ENCODE measurements at places on chromosomes 7 and 10.

DNA sequence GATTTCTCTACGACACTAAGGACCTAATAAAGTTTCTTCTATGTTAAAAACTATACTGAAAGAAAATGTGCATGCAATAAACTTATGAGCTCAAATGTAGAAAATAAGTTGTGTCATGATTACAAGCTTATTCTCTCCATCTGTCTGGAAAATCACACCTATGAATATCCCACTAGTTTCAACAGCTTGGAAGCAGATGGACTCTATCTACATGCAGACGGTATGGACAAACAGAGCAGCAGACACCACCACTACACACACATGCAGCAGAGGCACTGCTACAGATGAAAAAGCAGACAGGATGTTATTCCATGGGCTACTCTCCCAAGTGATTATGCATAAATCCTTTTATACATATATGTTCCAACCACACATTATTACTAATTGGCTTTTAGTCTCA, 123.4 kb upstream of the TARP start:
- DNase-seq, result no peak

- no peak for DNase-seq
Measured at GRCh38 chr7:91427051-91427450, 162.8 kb downstream of the FZD1 start.

DNA sequence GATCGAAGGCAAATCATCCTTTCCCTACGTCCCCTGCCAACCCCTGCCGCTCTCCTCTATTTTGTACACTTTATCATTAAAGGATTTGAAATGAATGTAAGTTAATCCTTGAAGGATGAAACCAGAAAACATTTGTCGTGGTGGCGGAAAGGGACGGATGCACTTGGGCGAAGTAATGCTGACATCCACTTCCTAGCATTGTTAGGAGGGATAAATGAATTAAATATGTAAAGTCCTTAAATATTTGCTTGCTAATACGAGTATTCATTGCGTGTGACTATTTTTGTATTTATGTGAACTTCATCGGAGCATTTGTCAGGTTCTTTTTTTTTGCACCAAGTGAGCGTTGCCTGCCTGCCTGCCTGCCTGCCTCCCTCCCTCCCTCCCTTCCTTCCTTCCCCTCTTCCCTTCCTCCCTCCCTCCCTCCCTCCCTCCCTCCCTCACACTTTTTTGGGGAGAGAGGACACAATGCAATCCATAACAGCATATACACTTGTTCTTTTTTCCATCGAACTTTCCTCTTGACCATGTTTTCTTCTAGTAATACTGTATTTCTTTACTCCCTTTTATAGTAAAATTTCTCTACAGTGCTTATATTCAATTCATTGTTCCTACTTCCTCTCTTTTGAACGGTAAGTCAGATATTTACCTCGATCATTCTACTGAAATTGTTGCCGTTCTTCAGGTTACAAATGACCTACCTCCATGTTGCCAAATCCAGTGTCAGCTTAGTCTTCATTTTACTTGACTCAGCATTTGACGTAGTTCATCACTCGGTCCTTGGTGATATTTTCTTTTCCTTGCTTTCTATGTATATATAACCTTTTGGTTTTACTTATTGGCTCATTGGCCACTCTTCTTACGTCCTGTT, 831 bp downstream of the CCDC7 start:
- DNase-seq, result no peak

GRCh38 chr10:73232887-73233286, 14.2 kb downstream of the DNAJC9 start:
- no peak for DNase-seq

DNA sequence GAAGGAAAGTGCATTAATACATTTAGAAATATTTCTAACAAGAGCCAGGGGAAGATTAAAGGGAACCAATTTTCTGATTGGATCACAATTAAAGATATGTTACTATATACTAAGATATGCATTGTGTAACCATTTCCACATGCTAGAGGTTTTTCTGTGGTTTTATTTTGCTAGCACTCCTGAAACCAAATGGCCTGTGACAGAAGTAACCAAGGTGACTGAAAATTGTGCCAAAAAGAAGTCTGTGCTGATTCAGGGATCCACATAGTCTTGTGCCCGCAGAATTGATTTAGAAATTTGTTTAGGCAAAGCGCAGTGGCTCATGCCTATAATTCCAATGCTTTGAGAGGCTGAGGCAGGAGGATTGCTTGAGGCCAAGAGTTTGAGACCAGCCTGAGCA, 1.8 kb downstream of the CC2D2B start:
- DNase-seq, result no peak

GRCh38 chr10:95305606-95306317, 15.0 kb upstream of the PDLIM1 start:
- no peak for DNase-seq

- no peak for DNase-seq
Measured at GRCh38 chr7:142880876-142881505, 4.6 kb downstream of the TRPV6 start.

DNA sequence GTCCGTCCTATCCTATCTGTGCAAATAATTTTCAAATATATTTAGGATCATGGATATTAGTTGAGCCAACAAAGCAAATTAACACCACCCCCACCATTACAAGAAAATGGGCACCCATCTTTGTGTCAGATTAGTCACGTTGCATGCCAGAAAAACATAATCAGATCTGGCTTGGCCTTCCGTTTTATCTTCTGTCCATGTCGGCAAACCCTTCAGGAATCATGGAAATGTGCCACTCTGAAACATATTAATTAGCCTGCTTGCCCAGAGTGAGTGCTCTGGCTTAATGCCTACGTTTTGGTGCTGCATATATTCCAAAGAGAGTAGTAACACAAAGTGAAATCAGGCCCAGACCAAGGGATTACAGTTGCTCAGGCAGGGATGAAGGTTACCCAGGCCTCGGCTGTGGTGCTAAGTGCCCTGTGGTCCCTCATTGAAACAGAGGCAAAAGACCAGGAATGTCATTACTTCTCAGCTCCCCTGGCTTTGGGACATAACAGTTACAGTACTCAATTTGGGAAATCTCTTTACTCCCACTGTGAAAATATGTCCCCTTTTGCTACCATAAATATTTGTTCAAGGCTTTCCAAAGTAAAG, 154.0 kb upstream of the LSM8 start:
- DNase-seq, result peak; percentile 61
